ENCODE measurements at places on chromosomes 2 and 18. TPM values are rescaled to one million over a fixed set of nuclear protein-coding genes. Genes with fewer than 3 reads are reported as not detected.

DNA sequence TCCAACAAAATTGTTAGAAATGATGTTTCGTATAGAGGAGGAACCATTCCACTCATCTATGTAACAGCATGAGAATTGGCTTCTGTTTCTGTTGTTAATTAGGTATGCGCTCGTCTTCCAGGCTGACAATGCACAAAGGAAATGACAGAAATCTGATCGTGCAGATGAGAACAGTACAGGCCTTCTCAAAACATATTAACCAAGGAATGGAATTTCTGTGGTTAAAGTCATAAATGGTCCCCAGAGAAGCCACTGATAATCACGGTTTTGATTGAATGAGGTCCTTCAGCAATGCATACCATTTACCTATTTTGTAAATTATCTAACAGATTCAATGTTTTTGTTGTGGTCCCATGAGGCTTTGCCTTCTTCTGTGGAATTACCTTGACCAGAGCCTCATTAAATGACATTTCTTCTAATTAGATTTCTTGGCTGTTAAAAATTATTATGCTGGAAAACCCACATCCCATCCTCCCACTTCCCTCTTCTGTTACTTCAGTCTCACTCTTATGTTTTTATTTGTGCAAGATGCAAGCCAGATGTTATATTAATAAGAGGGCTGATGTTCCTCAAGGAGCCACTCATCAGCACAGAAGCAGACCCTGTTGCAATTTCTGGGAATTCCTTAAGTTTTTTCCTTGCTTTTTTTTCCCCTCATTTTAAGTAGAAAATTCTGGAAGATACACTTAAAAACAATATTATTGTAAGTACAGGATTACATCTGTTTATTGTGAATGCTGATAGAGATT is 395.8 kb downstream of the PID1 start:
- DNase-seq, result no peak

GRCh38 chr2:10412380-10412779 is 35.7 kb downstream of the ODC1 start:
- no peak for DNase-seq

GRCh38 chr18:77320971-77321559 is 71.4 kb downstream of the GALR1 start:
- no peak for DNase-seq

- no peak for DNase-seq
Observed at GRCh38 chr2:102273619-102274211, 37.6 kb upstream of the IL1RL1 start.

DNA sequence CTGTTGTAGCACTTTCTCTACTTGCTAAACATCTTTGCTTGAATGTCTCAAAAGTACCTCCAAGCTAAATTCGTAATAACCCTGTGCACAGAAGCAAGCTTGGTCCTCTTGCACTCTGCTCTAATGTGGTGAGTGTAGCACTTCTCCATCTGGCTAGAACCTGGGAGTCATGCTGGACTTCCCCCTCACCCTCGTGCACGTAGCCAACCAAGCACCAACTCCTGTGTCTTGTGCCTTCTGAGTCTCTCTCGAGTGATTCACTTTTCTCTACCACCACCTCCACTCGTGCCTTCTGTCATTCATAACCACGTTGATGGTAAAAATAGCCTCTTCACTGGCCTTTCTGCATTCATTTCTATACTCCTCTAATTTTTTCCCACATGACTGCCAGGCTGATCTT is 91.9 kb upstream of the KCNE4 start:
- no peak for DNase-seq

GRCh38 chr2:131029812-131030211 is 63.4 kb downstream of the FAM168B start:
- no peak for DNase-seq

- no peak for DNase-seq
Observed at GRCh38 chr2:39311469-39311868, 67.7 kb upstream of the CDKL4 start.

- peak; percentile 78 for DNase-seq
Observed at GRCh38 chr2:29114946-29115609, at the start of gene CLIP4. CLIP4 (plus strand) TSS chr2:29115415; CDS start chr2:29121389, 5,974 bp downstream.

- DNase-seq, result no peak
Observed at GRCh38 chr2:32918774-32919173, 28.0 kb upstream of the LTBP1 start.

DNA sequence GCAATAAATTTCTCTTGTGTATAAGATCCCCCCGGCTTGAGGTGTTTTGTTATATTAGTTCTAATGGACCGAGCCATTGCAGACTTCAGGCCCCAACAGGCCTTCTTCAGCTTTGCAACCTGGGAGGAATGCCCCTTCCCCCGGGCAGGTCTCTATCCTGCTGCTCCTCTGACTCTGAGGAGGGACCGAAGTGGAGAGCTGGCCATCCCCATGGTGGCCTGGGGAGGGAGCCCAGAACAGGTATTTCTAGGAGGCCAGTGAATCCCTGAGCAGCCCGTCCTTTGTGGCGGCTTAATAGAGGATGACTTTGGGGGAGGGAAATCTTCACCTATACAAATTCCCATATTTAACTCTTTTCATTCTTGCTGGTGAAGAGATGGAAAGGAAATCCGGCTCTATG is 715.8 kb upstream of the SOX11 start:
- DNase-seq, result no peak

DNA sequence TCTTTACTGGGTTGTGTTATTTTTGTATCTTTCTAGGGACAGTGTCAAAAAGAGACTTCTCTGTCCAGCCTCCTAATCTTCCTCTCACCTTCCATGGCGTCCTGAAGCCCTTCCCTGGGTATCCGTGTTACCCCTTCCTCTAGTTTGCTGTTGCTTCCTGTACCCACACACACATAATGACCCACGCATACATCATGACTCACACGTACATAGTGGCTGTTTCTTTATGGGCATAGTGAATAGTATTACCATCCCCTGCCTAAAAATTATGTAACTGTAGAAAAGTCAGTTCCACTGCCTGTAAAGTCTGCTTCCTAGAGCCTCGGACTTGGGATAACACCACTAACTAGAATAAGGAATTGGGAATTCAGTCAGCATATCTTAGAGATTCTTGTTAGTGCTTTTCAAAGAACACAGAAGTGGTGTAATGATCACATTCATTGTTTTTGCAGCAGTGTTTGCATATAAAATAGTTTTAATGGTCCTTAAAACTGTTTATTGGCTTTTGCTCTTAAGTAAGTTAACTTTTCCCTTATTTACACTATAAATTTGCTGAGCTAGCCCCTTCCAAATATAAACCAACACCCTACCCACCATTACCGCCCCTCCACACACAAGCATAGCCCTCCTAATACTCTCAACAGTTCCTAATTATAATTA is 308.4 kb upstream of the RAB12 start:
- DNase-seq, result no peak

- no peak for DNase-seq
Observed at GRCh38 chr2:38835015-38835601, 40.6 kb downstream of the DHX57 start.

GAREM1 gene
- 10.7 TPM for total RNA-seq

SPEG gene
- total RNA-seq, result 453 TPM
